ENCODE measurements at places on chromosomes 7 and 10.

- DNase-seq = no peak
Observed at GRCh38 chr10:1255118-1255517, 198.9 kb downstream of the WDR37 start.

GRCh38 chr10:20302033-20302432 is 485.8 kb downstream of the PLXDC2 start:
- DNase-seq = no peak

- DNase-seq = no peak
Observed at GRCh38 chr10:32241946-32242345, 105.0 kb downstream of the EPC1 start.

- no peak for DNase-seq
Observed at GRCh38 chr10:32210306-32211045, 136.5 kb downstream of the EPC1 start.

GRCh38 chr7:82162289-82162688 is 281.3 kb downstream of the CACNA2D1 start:
- DNase-seq = no peak

GRCh38 chr7:50412973-50413372 is 37.2 kb downstream of the FIGNL1 start:
- DNase-seq = no peak
